NCI-H1105 treated with DMSO at 0.1 percent for 48 hours (cell line): ENCODE measurements at places on chromosomes 2 and 18.

DNA sequence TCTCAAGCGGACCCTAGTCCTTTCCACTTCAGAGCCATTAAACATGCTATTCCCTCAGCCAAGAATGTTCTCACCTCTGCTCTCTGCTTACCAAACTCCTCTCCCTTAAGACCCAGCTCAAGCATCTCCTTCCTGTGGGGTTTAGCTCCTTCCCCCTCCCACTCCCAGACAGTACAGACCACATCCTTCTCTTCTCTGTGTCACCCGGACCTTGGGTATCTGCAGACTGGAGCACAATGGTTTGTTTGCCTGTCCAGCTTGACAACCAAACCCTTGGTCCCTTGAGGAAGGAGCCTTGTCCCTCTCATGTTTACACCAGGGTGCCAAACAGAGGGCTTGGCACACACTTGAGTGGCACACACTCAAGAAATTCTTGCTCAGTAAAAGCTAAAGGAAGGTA is 4.1 kb upstream of the CD8A start:
- no peak for DNase-seq

- no peak for DNase-seq
These were observed 118.4 kb downstream of the ALMS1 start for GRCh38 chr2:73503992-73504570.

- DNase-seq: peak; percentile 95
These were observed 10.9 kb downstream of the ANKRD23 start for GRCh38 chr2:96832754-96833507.

GRCh38 chr2:227368574-227368973 is 10.5 kb downstream of the TM4SF20 start:
- no peak for DNase-seq

DNA sequence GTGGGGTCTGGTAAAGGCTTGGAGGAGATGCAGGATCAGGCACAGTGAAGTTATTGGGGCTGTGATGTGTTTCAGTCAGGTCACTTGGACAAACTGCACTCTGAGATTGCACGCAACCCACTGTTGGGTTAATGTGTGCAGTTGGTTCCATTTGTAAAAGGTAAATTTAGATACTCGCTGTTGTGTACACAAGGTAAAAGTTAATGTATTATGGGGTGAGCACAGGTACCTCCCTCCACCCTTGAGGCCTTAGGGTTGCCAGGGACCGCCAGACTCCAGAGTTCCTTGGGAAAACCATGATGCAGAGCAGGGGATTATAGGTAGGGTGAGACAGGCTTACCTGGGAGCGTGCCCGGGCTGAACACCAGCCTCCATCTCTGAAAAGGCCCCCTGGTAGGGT is 20.1 kb downstream of the IMPA2 start:
- DNase-seq: no peak

- no peak for DNase-seq
These were observed 194.7 kb downstream of the BABAM2 start for GRCh38 chr2:28085201-28085600.

DNA sequence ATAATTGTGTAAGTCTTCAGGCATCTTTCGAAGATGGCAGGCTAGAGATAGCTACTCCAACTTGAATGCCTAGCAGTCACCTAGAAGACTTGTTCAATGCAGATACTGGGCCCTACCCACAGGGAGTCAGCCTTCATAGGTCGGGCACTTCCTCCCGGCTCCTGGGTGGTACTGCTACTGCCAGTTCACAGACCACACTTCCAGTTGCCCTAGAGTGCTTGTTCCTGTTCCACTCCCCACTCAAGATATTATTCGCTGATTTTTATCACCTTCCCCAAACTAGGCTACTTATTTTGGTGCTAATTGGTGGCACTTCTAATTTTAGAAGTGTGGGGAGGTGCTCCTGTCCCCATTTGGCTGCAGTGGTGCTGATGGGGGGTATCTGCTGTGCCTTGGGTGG is 34.2 kb downstream of the INPP4A start:
- DNase-seq: no peak

DNA sequence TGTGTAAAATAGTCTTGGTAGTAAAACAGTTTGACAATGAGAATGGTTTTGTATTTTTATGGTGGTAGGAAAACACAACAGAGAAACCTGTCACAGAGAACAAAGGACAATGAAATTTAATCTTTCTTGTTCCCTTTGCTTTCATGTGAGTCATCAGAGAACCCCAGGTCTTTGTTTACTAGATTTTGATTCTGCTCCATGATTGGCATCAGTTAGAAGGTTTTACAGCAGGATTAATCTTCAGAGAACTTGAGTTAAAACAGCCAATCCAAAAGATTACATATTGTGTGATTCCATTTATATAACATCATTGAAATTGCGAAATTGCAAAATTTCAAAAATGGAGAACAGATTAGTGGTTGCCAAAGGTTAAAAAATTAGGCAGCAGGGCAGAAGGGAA is 2.5 kb downstream of the APLF start:
- DNase-seq: no peak

GRCh38 chr18:3972291-3972930 is 482.7 kb downstream of the DLGAP1 start:
- DNase-seq: no peak

DNA sequence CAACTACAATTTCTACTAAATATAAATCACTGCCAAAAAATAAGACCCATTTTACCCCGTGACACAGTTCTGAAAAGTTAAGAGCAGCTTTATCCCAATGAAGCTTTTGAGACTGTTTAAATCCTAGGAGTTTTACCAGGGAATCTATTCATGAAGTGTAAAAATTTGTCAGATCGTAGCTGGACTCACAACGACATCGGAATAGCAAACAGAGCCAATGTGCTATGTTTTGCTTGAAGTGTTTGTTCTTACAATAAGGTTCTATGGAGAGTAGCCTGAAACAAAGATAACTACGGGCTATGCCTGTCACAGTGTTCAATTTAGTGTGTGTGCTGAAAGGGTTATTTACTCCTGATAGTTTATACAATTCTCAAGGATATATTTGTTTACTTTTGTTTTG is 78.5 kb upstream of the L3MBTL4 start:
- no peak for DNase-seq

GRCh38 chr18:10009321-10010144 is 95.7 kb downstream of the VAPA start:
- DNase-seq: no peak

- no peak for DNase-seq
These were observed 235.1 kb downstream of the AGAP1 start for GRCh38 chr2:235728800-235729556.

DNA sequence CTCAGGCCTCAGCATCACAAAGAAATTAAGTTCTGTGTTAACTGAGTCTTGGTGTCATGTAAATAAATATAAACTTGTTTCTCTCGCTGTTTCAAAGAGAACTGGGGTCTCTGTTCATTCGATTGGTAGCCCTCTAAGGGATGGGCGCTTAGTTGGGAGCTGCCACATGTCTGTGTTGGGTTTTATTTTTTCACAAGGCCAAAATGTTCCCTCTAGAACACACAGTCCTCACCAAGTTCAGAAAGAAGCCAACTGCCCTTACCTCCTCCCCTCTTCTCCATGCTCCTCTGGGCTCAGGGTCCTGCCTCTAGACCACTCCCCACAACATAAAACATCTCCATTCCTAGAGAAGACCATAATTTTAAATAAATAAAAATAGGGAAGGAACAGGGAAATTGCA is 490.9 kb downstream of the TNS1 start:
- no peak for DNase-seq

DNA sequence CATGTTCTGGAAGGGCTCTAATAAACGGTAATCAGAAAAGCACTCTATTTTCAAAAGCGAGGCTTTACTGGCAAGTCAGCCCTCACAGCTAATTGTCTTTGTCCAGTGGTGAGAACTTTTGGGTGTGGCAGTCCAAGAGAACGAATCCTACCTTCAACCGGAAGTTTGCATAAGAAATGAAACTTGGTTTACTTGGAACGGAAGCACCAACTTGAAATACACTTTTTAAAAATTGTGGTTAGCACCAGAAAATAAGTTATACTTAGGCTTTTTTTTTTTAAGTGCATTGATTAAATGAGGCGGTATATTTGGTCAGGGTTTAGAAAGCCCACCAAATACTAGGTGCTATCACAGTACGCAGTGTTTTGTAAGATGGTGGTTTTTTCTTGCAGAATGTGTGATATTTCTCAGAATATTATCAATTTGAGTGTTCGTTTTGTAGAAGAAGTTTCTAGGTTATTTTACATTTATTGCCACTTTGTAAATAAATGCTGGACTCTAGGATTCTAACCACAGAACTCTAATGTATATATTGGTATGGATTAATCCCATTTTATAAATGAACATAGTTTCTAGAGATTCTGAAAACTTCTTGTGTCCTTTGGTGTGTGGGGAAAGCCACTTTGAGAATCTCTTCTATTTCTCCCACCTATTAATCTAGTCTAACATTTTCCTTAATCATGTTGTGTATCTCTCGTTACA is 1.2 kb downstream of the MYL12A start:
- DNase-seq: no peak

DNA sequence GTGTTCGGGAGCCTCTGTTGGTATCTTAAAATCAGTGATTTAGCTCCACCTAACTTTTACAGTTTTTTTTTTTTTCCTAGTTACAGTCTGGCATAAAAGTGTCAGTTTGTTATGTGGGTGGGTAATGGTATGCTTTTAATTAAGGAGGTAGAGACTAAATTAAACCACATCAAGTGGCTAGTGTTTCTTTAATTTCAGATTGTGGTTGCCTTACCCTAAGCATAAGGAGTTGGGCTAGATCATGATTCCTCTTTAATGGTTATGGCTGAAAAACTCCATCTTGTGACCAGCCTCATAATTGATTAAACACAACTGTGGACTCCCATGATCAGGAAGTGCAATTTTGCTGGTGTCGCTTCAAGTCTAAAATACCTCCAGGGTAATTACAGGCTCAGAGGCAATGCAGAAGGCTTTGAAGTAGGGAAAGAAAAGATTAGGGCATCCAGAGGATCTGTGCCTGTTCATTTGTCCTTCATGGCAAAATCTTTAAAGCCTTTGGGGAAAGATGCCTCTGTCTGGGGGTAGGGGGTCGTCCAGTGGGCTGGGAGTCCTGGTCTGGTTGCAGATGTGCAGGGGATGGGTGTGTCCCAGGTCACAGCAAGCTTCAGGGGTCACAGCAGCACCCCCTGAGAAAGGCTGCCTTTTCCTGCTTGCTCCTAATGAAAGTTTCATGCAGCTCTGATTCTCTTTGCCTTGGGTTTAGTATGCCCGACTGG is 579.2 kb downstream of the BCL11A start:
- no peak for DNase-seq

GRCh38 chr2:232773815-232774214 is 2.5 kb downstream of the KCNJ13 start:
- no peak for DNase-seq

- DNase-seq: no peak
These were observed 23.4 kb downstream of the ACSL3 start for GRCh38 chr2:222884114-222884771.

GRCh38 chr2:107308835-107309234 is 422.9 kb upstream of the ST6GAL2 start:
- no peak for DNase-seq

DNA sequence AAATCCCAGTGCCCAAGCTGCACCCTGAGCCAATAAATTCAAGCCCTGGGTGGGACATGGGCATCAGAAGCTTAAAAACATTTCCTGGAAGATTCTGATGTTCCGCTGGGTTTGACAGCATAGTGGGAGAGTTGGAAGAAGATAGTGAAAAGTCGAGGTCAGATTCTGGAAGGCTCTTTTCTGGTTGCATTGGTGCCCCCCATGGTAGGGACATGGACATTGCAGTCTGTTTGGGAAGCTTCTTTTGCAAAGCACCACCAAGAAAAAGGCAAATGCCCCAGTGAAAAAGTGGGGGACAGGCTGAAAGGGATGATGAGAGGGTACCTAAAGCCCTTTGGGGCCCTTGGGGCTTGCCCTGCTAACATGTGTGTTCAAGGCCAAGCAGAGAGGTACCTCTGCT is 21.0 kb downstream of the MERTK start:
- no peak for DNase-seq

DNA sequence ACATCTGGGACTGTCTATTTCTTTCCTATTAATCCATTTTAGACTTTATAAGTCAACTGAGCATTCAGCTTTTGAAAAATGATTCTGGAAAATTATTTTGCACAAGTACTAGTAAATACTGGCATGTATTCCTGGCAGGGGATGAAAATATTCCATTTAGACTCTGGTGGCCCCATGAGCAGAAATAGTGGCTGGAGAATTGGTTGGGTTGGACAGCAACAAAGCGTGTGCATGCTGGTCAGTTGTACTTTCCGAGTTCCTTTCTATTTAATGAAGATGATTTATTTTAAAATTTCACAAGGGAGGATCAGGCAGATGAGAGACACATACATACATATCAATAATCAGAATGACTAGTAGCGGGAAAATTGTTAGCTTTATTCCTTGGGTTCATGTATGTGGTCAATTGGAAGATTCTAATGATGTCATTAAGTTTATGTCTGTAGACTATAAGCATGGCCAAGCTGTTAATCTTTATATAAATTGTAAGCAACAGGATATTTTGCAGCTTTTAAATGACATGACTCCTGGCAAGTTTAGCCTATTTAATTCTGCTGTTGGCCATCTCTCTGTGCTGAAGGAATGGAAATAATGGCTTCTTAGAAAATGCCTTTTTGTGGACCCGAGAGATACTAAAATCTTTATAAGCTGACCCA is 541.6 kb downstream of the SLC4A3 start:
- DNase-seq: no peak

DNA sequence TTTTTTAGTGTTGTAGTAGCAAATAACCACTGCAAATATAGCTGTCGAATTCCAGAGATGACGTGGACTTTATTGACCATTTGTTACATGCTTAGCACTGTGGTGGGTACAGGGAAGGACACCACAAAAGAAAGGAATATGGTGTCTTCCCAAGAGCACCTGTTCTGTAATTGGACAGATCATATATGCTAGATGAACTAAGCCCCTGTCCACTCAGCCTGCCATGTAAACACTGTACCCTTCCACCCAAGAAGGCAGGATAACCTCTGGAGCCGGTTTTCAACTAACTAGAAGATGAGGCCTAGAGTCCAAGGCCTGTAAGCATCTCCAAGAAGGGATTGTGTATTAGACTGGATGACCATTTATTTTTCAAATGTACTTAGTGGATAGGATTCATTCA is 44.1 kb downstream of the COX7A2L start:
- DNase-seq: no peak

DNA sequence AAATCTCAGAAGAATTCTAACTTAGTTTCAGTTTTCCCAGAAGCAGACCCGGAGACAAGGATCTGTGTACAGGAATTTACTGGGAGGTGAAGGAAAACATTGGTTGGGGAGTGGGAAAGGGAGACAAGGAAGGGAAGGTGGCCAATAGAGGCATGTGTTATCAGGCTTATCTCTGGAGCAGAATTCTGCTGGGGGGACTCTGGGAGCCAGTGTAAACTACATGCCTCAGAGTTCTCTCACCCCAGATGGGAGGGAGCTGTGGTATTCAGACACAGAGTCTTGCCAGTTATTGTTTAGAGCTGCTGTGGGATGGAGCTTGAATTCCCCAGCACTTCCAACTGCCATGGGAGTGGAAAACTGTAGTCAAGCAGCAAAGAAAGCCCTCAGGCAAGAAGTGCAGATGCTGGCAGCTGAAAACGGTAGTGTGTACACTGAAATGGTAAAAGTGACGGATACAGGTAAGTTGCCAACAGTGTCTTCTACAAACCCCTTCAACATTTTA is 19.0 kb downstream of the DNPEP start:
- no peak for DNase-seq
